ENCODE measurements at places on chromosomes 7 and 10. TPM values are rescaled to one million over a fixed set of nuclear protein-coding genes. Genes with fewer than 3 reads are reported as not detected.
A peak's percentile ranks its signal among the peaks of the same experiment; 100 is the strongest.

GRCh38 chr7:26500749-26501352 is 209.2 kb downstream of the SNX10 start:
- H3K36me3 ChIP-seq, result no peaks in the 10 kb centered on the region
- H3K4me3 ChIP-seq, result no peak overlapping the region
- H3K27me3 ChIP-seq, result no peaks in the 10 kb centered on the region
- no peak overlapping the region for H3K27ac ChIP-seq

- H3K36me3 ChIP-seq, result no peaks in the 10 kb centered on the region
- no peak overlapping the region for H3K4me3 ChIP-seq
- no peaks in the 10 kb centered on the region for H3K4me1 ChIP-seq
- no peaks in the 10 kb centered on the region for H3K27me3 ChIP-seq
These were observed 135.1 kb upstream of the RET start for GRCh38 chr10:42941790-42942189.

GRCh38 chr7:47188653-47189315 is 393.1 kb downstream of the TNS3 start:
- peaks cover 16% of the 10 kb centered on the region for H3K4me1 ChIP-seq
- no peaks in the 10 kb centered on the region for H3K36me3 ChIP-seq
- H3K27ac ChIP-seq, result no peak overlapping the region
- no peak overlapping the region for H3K4me3 ChIP-seq
- H3K27me3 ChIP-seq, result no peaks in the 10 kb centered on the region
- DNase-seq, result no peak

MAGI2 gene
- total RNA-seq, result 4.0 TPM

- H3K4me1 ChIP-seq, result no peaks in the 10 kb centered on the region
- no peaks in the 10 kb centered on the region for H3K36me3 ChIP-seq
- H3K4me3 ChIP-seq, result no peak overlapping the region
These were observed 42.1 kb downstream of the ZNF277 start for GRCh38 chr7:112248598-112248997.

ZNF503 gene
- total RNA-seq, result 28.8 TPM

GRCh38 chr10:123154711-123155505 is 706 bp downstream of the BUB3 start:
- H3K4me1 ChIP-seq, result peaks cover 8% of the 10 kb centered on the region
- DNase-seq, result no peak
- peaks cover 14% of the 10 kb centered on the region for H3K27me3 ChIP-seq
- peak overlapping the region; percentile 75 for H3K27ac ChIP-seq
- peaks cover 11% of the 10 kb centered on the region for H3K36me3 ChIP-seq
- H3K4me3 ChIP-seq, result peak overlapping the region; percentile 92

GRCh38 chr10:113506476-113506875 is 46.4 kb upstream of the HABP2 start:
- no peak for DNase-seq
- H3K27me3 ChIP-seq, result no peaks in the 10 kb centered on the region
- H3K4me3 ChIP-seq, result no peak overlapping the region
- H3K27ac ChIP-seq, result no peak overlapping the region

DNA sequence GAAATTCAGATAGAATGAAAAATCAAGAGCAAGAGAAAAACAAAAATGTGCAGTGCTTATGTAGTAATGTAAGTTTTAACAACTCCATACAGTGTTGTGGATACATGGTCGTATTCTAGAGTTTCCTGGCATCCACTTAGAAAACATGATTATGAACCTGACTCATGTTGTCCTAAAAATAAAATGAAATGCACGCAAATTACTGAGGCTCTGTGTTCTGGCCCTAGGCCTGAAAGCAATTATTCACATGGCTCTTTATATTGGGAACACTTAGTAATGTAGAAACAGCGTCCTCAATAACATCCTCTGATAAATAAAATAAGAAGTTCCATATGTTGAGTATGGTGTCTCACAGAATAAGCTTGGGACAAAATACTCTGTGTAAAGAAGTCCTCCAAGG is 200.2 kb upstream of the SEMA3E start:
- no peak overlapping the region for H3K27ac ChIP-seq
- no peak overlapping the region for H3K4me3 ChIP-seq
- no peak for DNase-seq
- no peaks in the 10 kb centered on the region for H3K27me3 ChIP-seq
- H3K4me1 ChIP-seq, result no peaks in the 10 kb centered on the region

SSC4D gene
- total RNA-seq, result not detected

ARMC10 gene
- 66.4 TPM for total RNA-seq

- no peaks in the 10 kb centered on the region for H3K27me3 ChIP-seq
- peak overlapping the region; percentile 98 for H3K27ac ChIP-seq
- no peak overlapping the region for H3K4me3 ChIP-seq
These were observed 58.1 kb upstream of the AQP1 start for GRCh38 chr7:30853576-30853975.

DNA sequence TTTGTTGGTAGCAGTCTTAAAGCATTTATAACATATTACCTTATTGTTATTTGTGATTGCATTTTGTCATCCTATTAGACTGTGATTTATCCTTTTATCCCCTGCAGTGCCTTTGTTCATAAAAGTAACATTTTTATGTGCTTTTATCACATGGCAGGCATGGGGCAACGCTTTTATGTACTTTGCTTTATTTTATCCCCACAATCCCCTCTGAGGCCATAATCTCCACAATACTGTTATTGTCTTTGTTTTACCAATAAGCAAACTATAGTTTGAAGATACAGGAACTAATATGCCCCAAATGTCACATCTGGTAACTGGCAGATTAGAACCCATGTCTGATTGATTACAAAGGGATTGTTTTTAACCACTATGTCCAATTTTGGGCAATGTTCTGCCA is 613.5 kb downstream of the REEP3 start:
- H3K36me3 ChIP-seq, result no peaks in the 10 kb centered on the region
- no peak overlapping the region for H3K4me3 ChIP-seq
- DNase-seq, result no peak
- H3K27me3 ChIP-seq, result no peaks in the 10 kb centered on the region

GRCh38 chr7:29248713-29249382 is 54.3 kb downstream of the CHN2 start:
- H3K4me1 ChIP-seq, result no peaks in the 10 kb centered on the region
- H3K4me3 ChIP-seq, result no peak overlapping the region
- H3K27ac ChIP-seq, result no peak overlapping the region
- H3K27me3 ChIP-seq, result no peaks in the 10 kb centered on the region

DNAJB6 gene
- 79.1 TPM for total RNA-seq

BLNK gene
- not detected for total RNA-seq

SHH gene
- total RNA-seq, result 0.11 TPM

GRCh38 chr10:5365928-5366327 is 1.2 kb downstream of the UCN3 start:
- no peak overlapping the region for H3K27ac ChIP-seq
- no peak overlapping the region for H3K4me3 ChIP-seq
- H3K4me1 ChIP-seq, result no peaks in the 10 kb centered on the region
- H3K36me3 ChIP-seq, result no peaks in the 10 kb centered on the region

ADCY1 gene
- 3.6 TPM for total RNA-seq

GRCh38 chr7:27156508-27156898 is at the start of gene HOXA7:
Gene HOXA7 (minus strand): TSS chr7:27156675. CDS start chr7:27156545, 130 bp downstream.
- H3K4me3 ChIP-seq, result peak within 1 kb of the TSS; percentile 64
- peaks cover 3% of the 10 kb centered on the region for H3K4me1 ChIP-seq
- H3K27ac ChIP-seq, result peak within 1 kb of the TSS; percentile 73
- no peaks in the 10 kb centered on the region for H3K27me3 ChIP-seq

GRCh38 chr10:84660450-84661159 is 332.2 kb downstream of the CCSER2 start:
- DNase-seq, result no peak
- no peaks in the 10 kb centered on the region for H3K4me1 ChIP-seq
- no peaks in the 10 kb centered on the region for H3K27me3 ChIP-seq

- DNase-seq, result no peak
- no peaks in the 10 kb centered on the region for H3K4me1 ChIP-seq
- no peaks in the 10 kb centered on the region for H3K27me3 ChIP-seq
- no peaks in the 10 kb centered on the region for H3K36me3 ChIP-seq
These were observed 33.0 kb downstream of the RAMP3 start for GRCh38 chr7:45190406-45191165.

FAM25G gene
- not detected for total RNA-seq

- H3K27ac ChIP-seq, result no peak overlapping the region
- H3K27me3 ChIP-seq, result no peaks in the 10 kb centered on the region
- H3K36me3 ChIP-seq, result no peaks in the 10 kb centered on the region
- H3K4me1 ChIP-seq, result no peaks in the 10 kb centered on the region
These were observed 46.0 kb downstream of the ZNRF2 start for GRCh38 chr7:30330134-30331111.

SERPINE1 gene
- 1,267 TPM for total RNA-seq

GRCh38 chr7:65454469-65454868 is 80.8 kb downstream of the ZNF92 start:
- H3K4me1 ChIP-seq, result no peaks in the 10 kb centered on the region
- H3K27me3 ChIP-seq, result no peaks in the 10 kb centered on the region
- DNase-seq, result no peak
- H3K4me3 ChIP-seq, result no peak overlapping the region

DNA sequence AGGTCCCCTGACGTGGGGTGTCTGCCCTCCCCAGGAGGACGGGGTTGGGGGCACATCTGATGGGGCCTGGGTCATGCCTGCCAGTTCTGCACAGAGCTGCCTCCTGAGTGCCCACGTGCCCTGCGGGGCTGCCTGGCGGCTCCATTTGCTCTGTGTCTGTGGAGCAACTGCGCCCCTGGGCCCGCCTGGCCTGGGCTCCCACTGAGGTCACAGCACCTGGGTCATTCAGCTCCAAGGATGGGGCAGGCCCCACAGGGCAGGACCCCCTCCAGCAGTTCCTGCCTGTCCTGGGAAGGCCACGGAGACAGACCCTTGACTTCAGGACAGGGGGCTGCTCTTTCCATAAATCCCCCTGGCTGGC is 590.6 kb downstream of the PTPRN2 start:
- no peaks in the 10 kb centered on the region for H3K4me1 ChIP-seq
- H3K27me3 ChIP-seq, result no peaks in the 10 kb centered on the region
- no peak for DNase-seq
- no peak overlapping the region for H3K4me3 ChIP-seq
- no peaks in the 10 kb centered on the region for H3K36me3 ChIP-seq

- H3K36me3 ChIP-seq, result no peaks in the 10 kb centered on the region
- no peaks in the 10 kb centered on the region for H3K4me1 ChIP-seq
- DNase-seq, result no peak
These were observed 79.3 kb downstream of the INSYN2A start for GRCh38 chr10:127117125-127117524.

DNA sequence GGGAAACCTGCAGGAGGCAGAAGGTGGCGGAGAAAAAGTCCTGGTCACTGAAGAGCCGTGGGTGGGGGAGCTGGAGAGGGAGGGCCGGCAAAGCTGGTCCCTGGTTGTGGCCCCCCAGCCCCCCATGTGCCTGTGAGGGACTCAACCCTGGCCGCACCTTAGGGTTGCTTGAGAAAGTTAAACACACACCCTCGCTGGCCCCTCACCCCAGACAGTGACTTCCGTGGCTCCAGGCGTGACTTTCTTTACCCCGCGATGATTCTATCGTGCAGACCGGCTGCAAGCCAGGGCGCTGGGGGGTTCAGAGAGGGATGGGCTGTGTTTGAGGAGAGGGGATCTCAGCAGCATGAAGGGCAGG is 447.6 kb upstream of the FOXK1 start:
- DNase-seq, result peak; percentile 61
- no peak overlapping the region for H3K27ac ChIP-seq
- peaks cover 23% of the 10 kb centered on the region for H3K36me3 ChIP-seq

GRCh38 chr10:106992055-106992454 is 172.5 kb downstream of the SORCS1 start:
- no peaks in the 10 kb centered on the region for H3K36me3 ChIP-seq
- H3K4me3 ChIP-seq, result no peak overlapping the region
- H3K4me1 ChIP-seq, result no peaks in the 10 kb centered on the region
- no peak overlapping the region for H3K27ac ChIP-seq

All from ascending aorta (tissue), 2 donors.